CD4-positive, alpha-beta T cell treated with Interleukin-4 for 1 hour (primary cell): ENCODE measurements at places on chromosomes 5 and 9.

GRCh38 chr5:72392326-72392733 lies 72.2 kb downstream of the PTCD2 start:
- DNase-seq, result no peak

GRCh38 chr9:111451570-111451969 lies 32.6 kb downstream of the ECPAS start:
- no peak for DNase-seq

GRCh38 chr5:140602147-140602546 lies 30.8 kb downstream of the CD14 start:
- no peak for DNase-seq

GRCh38 chr5:39427633-39428032 lies 2.9 kb upstream of the DAB2 start:
- DNase-seq, result no peak

DNA sequence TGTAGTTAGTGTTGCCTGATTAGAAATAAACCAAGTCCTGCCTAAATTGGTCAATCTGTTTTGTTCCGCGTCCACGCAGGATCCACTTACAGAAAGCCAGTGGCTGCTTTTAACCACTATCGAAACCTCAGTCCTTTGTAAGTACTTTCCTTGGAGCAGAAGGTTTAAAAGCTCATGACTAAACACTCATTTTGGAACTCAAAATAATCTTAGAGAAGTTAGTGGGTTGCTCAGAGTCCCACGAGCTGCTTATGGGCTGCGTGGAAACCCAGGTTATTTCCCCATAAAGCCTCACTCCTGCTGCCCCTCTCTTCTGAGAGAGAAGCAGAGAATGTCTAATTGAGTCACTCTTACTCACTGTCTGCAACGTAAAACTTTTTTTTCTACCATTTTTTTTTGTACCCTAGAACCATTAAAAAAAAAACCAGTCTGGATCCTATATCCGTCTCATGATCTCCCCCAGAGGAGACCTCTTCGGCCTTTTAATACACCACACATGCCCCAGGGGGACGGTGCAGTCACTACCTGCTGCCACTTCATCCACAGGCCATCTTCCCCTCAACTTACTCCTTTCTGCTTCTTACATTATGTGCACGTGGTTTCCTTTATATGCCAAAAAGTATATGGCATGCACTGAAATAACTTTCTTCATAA lies 7.6 kb downstream of the BASP1 start:
- DNase-seq, result no peak

DNA sequence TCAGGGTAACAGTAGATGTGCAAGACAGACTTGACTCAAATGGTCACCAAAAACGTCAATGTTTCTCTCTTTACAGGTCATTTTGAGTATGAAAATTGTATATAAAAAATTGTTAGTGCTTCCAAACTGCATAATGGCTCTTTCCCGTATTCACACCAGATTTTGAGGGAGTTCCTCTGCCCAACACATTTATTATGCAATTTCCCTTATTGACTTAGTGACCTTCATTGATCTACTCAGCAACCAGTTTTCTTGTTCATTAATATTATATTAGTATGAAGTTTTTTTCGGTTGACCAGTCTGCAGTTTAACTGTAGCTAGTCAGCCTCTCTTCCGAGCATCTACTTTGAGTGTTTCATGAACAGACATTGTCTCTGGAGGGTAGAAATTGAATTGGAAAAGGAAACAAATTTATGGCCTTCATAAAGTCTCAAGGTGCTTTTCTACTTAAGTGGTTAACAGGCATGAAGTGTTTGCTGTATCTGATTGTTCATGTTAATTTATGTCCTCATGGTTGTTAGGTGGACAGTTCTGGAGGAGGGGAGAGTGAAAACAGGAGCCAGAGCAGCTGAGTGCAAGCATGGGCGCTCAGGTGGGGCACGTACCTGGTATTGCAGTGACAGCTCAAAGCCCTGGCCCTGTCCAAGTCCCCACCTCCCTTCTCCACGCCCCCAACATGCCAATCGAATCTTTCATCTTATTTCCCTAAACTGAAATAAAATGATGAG lies 240.2 kb downstream of the RFK start:
- DNase-seq, result no peak

DNA sequence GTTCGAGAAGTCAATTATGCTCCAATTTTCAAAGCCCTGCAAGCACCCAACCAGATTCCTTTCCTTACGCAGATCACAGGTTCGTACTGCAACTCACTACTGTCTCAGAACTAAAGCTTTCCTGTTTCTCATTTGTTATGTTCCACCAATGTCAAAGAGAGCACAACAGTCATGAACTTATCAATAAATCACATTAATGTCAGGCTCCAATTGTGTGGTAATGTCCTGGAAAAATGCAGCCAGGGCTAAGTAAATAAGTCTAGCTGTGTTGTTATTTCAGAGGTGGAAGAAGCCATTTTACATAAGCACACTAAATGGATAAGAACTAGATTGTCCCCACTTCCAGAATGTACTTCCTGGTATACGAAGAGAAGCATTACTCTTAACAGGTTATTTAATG lies 488.6 kb upstream of the PTGER4 start:
- DNase-seq, result no peak

DNA sequence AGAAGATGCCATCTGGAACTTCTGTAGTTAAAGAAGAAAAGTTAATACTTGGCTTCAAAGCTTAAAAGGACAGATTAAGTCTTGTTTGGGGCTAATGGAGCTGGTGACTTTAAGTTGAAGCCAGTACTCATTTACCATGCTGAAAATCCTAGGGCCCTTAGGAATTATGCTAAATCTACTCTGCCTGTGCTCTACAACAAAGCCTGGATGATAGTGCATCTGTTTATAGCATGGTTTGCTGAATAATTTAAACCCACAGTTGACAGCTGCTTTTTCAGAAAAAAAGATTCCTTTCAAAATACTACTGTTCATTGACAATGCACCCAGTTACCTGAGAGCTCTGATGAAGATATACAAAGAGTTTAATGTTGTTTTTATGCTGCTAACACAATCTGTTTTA lies 393.5 kb downstream of the MAT2B start:
- DNase-seq, result no peak

DNA sequence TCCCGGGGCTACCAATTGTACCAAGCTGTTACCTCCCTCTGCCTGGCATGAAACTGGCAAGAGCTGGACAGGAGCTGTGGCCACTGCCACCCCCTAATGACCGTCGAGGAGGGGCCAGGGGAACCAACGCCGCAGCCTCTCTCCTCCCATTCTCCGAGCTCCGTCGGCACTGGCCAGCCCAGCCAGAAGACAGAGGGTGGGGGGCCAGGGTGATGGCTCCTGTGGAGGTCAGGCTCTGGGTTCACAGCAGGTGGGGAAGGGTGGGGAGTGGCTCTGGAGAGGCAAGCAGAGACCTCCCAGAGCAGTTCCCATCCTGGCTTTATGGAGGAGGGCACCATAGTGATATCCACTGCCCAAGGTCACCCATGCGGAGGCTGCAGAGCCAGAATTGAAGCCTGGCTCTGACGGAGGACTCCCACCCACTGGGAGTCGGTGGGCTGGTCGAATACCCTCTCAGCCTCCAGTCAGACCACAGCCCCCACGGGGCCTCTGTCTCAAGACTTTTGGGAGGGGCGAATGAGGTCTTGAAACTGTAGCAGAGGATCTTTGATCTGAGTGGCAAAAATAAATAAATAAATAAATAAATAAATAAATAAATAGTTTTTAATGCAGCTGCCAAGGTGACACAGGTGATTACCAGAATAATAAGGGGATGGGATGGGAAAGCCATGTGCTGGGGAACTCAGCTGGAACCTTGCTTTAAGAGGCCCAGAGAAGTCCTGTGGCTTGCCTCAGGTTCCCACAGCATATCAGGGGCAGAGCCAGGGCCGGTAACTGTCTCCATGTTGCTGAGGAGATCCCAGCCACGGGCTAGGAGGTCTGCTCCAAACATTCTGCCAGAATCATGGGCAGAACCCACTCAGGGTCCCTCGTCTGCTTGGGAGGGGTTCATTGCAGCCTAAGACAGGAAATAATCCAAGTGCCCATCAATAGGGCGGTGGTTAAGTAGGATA lies 42.5 kb upstream of the NEURL1B start:
- no peak for DNase-seq

DNA sequence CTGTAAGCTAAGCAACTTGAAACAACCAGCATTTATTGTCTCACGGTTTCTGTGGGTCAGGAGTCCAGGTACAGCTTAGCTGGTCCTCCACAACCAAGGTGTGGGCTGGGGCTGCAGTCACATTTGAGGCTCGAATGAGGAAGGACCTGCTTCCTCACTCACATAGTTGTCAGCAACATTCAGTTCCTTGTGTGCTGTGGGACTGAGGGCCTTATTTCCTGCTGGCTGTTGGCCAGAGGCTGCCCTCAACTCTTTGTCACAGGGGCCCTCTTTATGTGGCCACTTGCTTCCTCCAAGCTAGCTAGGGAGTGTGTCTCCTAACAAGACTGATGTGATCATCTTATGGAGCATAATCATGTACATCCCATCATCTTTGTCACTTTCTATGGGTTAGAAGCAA lies 29.2 kb upstream of the SEMA4D start:
- peak; percentile 57 for DNase-seq

DNA sequence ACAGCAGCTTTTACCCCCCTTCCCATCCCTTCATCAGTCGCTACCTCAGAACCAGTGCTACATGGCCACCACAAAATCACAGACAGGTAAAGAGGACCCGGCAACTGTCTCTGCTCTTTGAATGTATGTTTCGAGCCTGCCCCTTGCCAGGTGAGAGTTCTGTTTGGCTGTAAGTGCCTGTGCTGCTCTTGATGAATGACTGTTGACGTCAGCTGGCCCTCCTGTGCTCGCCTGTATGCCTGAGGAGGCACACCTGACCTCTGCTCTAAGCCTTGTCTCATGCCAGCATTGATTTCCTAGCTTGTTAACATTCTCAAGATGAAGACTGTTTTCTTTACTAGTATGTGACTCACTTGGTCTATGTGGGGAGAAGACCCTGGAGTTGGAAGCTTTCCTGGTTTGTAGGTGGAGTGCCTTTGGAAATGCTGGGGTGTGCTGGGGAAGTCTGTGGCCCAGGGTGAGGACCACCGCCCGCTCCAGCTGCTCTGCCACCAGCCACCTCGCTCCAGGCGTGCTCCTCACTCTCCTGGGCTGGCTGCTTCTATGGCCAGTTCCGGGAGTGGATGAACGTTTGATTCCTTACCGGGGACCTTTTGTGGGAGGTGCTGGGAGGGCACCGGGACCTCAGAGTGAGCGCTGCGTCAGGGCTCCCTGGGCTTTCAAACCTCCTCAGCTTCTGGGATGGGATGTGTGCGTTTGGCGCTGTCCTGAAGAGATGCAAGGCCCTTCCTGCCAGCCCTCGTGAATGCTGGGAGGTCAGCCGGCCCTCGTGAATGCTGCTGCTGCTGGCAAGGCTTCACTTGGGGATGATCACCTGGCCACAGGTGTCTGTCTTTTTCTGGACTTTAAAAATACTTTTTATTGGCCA lies 109.9 kb downstream of the EHMT1 start:
- no peak for DNase-seq

DNA sequence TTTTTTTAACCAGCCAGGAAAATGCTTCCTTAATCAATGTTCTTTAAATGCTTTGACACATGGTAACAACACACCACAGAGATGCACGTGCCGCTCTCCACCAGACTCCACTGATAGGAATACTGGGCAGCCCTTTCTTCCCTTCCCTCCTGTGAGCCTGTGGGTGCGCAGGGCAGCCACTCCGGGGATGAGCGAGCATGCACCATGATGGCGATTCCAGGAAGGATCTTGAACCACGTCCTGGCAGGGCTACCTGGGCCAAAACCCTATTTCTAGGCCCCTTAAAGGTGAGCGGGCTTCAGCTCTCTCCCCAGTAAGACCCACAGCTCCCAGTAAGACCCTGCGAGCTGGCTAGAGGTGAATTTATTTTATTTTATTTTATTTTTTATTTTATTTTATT lies 128.2 kb downstream of the MVB12B start:
- no peak for DNase-seq

DNA sequence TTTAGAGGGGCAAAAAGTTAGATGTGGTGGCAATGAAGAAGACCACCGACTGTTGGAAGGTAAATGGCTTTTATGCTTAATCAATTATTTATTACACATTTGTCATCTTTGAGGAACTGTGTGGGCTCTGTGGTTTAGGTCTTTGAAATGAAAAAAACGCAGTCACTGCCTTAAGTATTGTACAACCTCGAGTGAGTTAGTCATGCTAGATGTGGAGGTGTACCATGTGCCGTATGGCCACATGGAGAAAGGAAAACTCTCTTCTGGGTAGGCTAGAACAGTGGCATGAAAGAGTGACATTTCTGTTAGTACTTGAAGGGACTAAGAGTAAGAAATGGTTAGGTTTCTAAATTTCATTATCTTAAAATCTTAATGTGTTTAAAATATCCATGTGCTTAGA lies 166.1 kb downstream of the HACD4 start:
- no peak for DNase-seq

DNA sequence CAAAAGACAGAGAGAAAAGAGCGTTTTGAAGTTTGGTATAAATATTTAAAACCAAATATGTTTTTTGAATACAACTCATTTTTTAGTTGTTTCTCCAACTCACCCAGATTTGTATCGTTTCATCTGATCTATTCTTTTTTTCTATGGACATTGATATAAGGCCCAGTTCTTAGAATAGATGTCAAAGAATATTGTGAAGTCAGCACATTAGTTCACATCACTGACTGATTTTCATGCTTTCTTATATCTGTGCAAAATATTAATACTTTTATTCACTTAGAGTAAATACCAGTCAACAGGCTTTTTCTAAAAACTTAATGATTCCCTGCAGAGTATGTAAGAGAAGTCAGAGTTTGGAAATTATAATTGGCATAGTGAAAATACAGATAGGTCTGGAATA lies 254.4 kb upstream of the PTPRD start:
- no peak for DNase-seq

GRCh38 chr5:150339165-150339564 lies 18.3 kb upstream of the TCOF1 start:
- no peak for DNase-seq

DNA sequence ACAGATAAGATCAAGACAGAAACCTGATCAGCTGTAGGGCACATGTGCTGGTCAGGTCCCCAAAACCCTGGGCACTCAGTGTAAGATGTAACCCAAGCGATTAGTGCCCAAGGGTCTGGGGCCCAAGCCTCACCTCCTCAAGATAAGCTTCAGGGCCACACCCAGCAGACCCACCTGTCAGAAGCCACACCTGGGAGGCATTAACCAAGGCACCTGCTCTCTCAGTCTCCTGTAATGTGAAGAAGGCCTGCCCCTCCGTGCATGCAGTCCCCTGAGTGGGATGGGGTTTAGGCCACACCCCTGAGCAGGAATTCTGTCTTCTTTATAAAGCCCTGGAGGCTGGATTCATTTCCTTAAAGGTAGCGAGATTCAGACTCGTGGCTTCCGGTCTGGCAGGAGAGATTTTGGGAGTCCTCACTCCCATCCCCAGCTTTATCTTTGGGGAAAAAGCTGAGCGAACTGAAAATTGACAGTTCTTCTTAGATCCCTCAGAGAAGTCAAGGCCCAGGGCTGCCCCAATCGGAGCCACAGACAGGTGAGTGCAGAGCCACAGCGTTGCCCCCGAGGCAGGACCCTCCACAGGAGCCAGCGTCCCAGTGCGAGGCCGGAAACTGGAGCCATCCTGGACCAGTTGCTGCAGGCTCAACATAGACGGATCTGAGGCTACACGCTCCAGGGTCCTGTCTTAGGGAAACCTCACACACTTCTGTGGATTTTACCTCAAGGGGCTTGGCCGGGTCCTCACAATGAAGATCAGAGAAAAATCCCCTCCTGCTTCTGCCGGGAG lies 357.6 kb upstream of the IRX4 start:
- no peak for DNase-seq
